Prostate gland (tissue), 2 donors: ENCODE measurements at places on chromosomes 1 and 21. TPM values are rescaled to one million over a fixed set of nuclear protein-coding genes. Genes with fewer than 3 reads are reported as not detected.

The CYP4B1 gene
- total RNA-seq: 73.3 TPM

The ZNF683 gene
- not detected for total RNA-seq

The NAXE gene
- total RNA-seq: 118 TPM

The TNFRSF4 gene
- total RNA-seq: 3.0 TPM

The OR2T35 gene
- not detected for total RNA-seq

The ATP1A2 gene
- total RNA-seq: 69.0 TPM

- no peaks in the 10 kb centered on the region for H3K36me3 ChIP-seq
- H3K27me3 ChIP-seq: no peaks in the 10 kb centered on the region
- no peak overlapping the region for H3K4me3 ChIP-seq
- no peak for DNase-seq
- H3K27ac ChIP-seq: no peak overlapping the region
Observed at GRCh38 chr1:177255411-177255810, 84.7 kb downstream of the BRINP2 start.

DNA sequence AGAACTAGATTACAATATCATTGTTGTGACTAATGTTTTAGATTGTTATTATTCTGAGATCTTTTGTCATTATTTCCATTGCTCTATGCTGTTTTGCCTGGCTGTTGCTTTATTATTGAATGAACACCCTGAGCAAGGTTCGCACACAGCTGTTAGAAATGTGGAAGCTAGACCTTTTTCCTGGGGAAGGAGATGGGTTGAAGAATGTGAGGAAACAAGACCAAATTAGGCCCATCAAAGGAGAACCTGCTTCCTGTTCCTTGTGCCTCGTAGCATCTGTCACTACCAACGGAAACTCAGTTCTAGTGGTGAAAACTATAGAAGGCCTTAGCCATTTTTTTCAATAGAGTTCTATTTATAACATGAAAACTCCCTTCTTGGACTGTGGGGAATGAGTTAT lies 68.7 kb downstream of the RGL1 start:
- no peak overlapping the region for H3K27ac ChIP-seq
- H3K27me3 ChIP-seq: no peaks in the 10 kb centered on the region
- no peaks in the 10 kb centered on the region for H3K36me3 ChIP-seq
- H3K4me1 ChIP-seq: peaks cover 12% of the 10 kb centered on the region
- no peak overlapping the region for H3K4me3 ChIP-seq

- H3K27ac ChIP-seq: no peak overlapping the region
- DNase-seq: no peak
- no peaks in the 10 kb centered on the region for H3K36me3 ChIP-seq
- no peaks in the 10 kb centered on the region for H3K27me3 ChIP-seq
Observed at GRCh38 chr1:160520999-160521398, 2.1 kb downstream of the SLAMF6 start.

- H3K27ac ChIP-seq: no peak overlapping the region
- H3K36me3 ChIP-seq: no peaks in the 10 kb centered on the region
- H3K4me1 ChIP-seq: peaks cover 14% of the 10 kb centered on the region
- no peak overlapping the region for H3K4me3 ChIP-seq
Observed at GRCh38 chr1:173431304-173432045, 45.7 kb upstream of the PRDX6 start.

GRCh38 chr1:207081088-207081487 lies 7.6 kb upstream of the C4BPB start:
- H3K27me3 ChIP-seq: no peaks in the 10 kb centered on the region
- H3K4me1 ChIP-seq: no peaks in the 10 kb centered on the region
- H3K36me3 ChIP-seq: no peaks in the 10 kb centered on the region
- H3K27ac ChIP-seq: no peak overlapping the region
- no peak for DNase-seq
- H3K4me3 ChIP-seq: no peak overlapping the region

- no peaks in the 10 kb centered on the region for H3K4me1 ChIP-seq
- no peak overlapping the region for H3K4me3 ChIP-seq
- no peaks in the 10 kb centered on the region for H3K36me3 ChIP-seq
- no peak overlapping the region for H3K27ac ChIP-seq
- no peak for DNase-seq
Observed at GRCh38 chr1:223183268-223183862, 40.3 kb upstream of the TLR5 start.

DNA sequence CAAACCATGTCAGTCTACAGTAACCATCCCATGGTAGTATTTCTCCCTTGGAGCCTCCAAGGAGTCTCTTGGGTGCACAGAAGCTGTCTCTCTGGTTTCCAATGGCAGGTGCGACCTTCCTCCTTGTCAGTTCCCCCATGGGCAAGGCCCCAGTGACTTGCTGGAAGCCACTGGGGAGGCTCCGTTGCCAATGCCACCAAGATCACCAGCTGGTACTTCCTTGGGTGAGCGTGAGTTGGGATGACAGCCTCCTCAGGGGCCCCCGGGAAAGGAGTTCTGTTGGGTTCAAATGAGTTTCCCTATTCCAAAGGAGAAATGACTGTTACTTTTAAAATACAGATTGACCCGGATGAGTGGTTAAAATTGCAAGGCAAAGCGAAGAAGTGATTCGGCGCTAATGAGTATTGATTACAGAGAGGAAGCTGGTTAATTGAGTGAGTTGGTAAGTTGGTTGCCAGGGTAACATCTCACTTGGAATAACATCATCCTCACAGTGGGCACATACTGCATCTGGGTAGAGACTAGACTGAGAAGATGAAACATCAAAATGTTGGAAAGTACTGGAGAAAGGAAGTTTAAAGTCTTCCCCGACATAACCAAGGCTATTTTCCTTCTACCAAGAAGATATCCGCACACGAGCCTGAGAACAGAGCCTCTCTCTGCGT lies 53.0 kb upstream of the LAPTM5 start:
- H3K36me3 ChIP-seq: no peaks in the 10 kb centered on the region
- H3K27me3 ChIP-seq: no peaks in the 10 kb centered on the region
- DNase-seq: no peak
- H3K4me3 ChIP-seq: no peak overlapping the region

GRCh38 chr1:2247760-2248126 lies 19.6 kb downstream of the SKI start:
- no peaks in the 10 kb centered on the region for H3K27me3 ChIP-seq
- DNase-seq: peak; percentile 53
- H3K27ac ChIP-seq: peak overlapping the region; percentile 82

DNA sequence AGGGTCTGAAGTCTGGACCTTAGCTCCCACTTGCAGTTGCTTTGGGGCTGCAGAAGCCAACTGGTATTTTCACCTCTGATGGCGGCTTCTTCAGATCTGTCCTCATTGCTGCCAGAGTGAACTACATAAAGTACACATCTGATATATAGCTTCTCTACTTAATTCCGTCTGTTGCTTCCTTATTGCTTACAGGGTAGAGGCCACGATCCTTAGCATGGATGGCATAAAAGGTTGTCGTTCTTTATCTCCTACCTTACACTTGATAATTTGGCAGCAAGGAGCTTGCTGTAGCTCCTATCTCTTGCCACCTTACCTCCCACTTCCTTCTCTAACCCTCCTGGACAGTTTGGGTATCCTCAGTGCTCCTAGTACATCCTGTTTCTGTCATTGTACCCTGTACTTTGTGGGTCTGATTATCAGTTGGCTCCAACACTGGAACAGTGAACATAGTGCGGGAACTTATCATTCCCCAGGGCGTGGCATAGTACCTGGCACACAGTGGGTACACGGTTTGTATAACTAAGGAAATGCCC lies 30.9 kb upstream of the NBL1 start:
- no peaks in the 10 kb centered on the region for H3K27me3 ChIP-seq
- DNase-seq: no peak
- no peaks in the 10 kb centered on the region for H3K36me3 ChIP-seq
- peak overlapping the region; percentile 28 for H3K27ac ChIP-seq
- peaks cover 43% of the 10 kb centered on the region for H3K4me1 ChIP-seq
- no peak overlapping the region for H3K4me3 ChIP-seq

- no peak overlapping the region for H3K27ac ChIP-seq
- no peaks in the 10 kb centered on the region for H3K27me3 ChIP-seq
- DNase-seq: no peak
- no peaks in the 10 kb centered on the region for H3K36me3 ChIP-seq
- H3K4me1 ChIP-seq: no peaks in the 10 kb centered on the region
- no peak overlapping the region for H3K4me3 ChIP-seq
Observed at GRCh38 chr1:67059346-67059745, 5.4 kb upstream of the SLC35D1 start.

GRCh38 chr1:41454406-41454805 lies 30.1 kb downstream of the EDN2 start:
- no peak for DNase-seq
- no peak overlapping the region for H3K4me3 ChIP-seq
- no peaks in the 10 kb centered on the region for H3K36me3 ChIP-seq
- H3K4me1 ChIP-seq: peaks cover 4% of the 10 kb centered on the region

GRCh38 chr1:30809514-30810263 lies 52.1 kb upstream of the LAPTM5 start:
- H3K27ac ChIP-seq: peak overlapping the region; percentile 21
- H3K4me1 ChIP-seq: no peaks in the 10 kb centered on the region
- DNase-seq: no peak
- H3K4me3 ChIP-seq: no peak overlapping the region
- H3K27me3 ChIP-seq: no peaks in the 10 kb centered on the region

GRCh38 chr1:218249338-218250140 lies 35.6 kb upstream of the RRP15 start:
- DNase-seq: no peak
- H3K4me1 ChIP-seq: no peaks in the 10 kb centered on the region
- H3K36me3 ChIP-seq: no peaks in the 10 kb centered on the region

DNA sequence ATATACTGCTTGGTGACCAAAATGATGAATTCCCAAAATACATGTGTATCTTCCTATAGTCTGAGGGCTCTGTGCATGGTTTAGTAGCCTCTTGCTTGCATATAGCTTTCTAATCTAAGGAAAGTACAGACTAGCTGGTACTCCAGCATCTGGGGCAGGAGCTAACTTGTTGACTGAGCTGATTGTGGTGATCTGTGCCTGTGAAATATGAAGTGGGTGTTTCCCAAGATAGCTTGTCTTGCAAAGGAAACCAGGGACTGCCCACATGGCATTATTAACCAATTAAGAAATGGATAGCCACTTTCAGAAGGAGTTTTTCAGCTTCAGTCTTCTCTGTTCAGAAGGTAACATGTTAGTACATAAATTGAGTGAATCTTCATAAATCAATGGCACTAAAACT lies 219.8 kb downstream of the NEGR1 start:
- DNase-seq: no peak
- H3K4me3 ChIP-seq: no peak overlapping the region
- H3K27me3 ChIP-seq: no peaks in the 10 kb centered on the region

DNA sequence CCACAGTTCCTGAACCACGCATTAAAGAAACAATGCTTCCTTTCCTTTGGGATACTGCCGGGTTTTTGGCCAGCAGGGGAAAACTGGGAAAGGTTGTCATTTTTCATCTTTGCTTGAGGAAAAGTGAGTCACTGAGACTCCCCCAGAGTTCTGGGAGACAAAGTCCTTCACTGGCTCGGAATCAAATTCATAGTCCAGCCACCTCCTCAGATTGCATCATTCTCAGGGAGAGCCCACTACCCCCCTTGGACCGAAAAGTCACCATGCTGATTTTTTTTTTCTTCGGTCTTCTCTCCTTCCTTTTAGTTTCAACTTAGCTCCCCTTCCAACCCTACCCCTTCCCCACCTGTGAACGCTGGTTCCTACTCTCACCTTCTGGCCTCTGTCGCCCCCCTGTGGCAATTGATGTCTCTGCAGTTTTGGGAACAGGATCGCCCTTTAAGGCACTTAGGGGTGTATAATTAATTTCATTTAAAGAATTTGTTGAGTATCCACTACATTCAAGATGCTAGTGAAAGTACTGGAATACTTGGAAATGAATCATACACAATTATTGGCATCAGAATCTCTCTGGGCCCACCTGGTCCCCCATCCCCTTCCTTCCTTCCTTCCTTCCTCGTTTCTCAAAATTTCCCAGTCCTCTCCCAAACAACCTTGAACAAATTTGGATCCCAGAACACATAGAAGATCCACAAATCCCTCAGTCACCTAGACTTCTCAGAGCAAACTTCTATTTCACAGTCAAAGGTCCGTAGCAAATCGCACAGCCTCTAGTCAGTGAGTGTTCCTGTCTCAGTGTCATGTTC lies 6.9 kb downstream of the ACKR1 start:
- H3K27me3 ChIP-seq: peaks cover 4% of the 10 kb centered on the region
- no peak overlapping the region for H3K4me3 ChIP-seq
- H3K4me1 ChIP-seq: no peaks in the 10 kb centered on the region
- H3K36me3 ChIP-seq: no peaks in the 10 kb centered on the region
- DNase-seq: peak; percentile 22

GRCh38 chr1:14302025-14302424 lies 296.5 kb upstream of the KAZN start:
- H3K36me3 ChIP-seq: no peaks in the 10 kb centered on the region
- no peak for DNase-seq
- no peaks in the 10 kb centered on the region for H3K27me3 ChIP-seq
- no peaks in the 10 kb centered on the region for H3K4me1 ChIP-seq
- H3K4me3 ChIP-seq: no peak overlapping the region
- H3K27ac ChIP-seq: no peak overlapping the region

- H3K4me3 ChIP-seq: no peak overlapping the region
- H3K36me3 ChIP-seq: no peaks in the 10 kb centered on the region
- no peaks in the 10 kb centered on the region for H3K4me1 ChIP-seq
- no peaks in the 10 kb centered on the region for H3K27me3 ChIP-seq
- no peak for DNase-seq
- H3K27ac ChIP-seq: no peak overlapping the region
Observed at GRCh38 chr1:23930861-23931490, 17.8 kb upstream of the CNR2 start.

GRCh38 chr1:110012100-110012780 lies 22.2 kb upstream of the STRIP1 start:
- H3K4me1 ChIP-seq: peaks cover 4% of the 10 kb centered on the region
- H3K4me3 ChIP-seq: no peak overlapping the region
- no peaks in the 10 kb centered on the region for H3K27me3 ChIP-seq
- no peak for DNase-seq

DNA sequence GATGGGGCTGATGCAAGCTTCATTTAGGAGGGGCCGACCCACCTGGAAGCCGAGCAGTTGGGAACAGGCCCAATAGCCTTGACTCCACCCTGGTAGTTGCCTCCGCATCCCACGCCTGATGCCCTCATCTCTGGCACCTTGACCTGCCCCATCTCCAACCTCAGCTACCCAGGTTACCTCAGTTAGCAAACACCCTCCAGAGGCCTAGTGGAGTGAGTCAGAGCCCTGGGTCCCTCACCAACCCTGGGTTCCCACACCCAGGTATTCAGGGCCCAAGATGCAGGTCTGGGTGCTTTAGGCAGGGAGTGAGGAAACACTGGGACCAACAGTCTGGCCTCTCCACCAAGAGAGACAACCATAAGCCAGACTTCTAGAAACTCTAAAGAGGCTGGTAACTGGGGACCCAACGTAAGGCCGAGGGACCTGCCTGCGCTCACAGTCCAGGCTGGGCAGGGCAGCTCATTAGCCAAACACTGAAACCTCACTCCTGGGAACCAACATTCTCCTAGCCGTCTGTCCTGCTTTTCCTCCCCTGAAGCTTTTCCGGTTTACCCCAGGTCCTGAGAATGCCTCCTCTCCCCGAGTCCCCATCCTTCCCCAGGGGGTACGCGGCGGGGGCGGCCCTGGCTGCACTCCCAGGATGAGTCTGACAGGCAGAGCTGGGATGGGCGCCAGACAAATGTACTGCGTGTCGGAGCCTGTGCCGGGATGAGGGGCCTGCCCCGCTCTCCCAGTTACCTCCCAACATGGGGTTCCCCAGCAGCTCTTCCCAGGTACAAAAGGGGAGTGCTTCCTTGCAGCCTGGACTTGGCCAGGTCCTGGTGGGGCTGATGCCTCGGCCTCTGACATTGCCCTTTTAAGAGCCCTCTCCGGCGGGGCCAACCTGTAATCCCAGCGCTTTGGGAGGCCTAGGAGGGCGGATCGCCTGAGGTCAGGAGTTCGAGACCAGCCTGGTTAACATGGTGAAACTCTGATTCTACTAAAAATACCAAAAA lies 8.9 kb upstream of the CELSR2 start:
- DNase-seq: peak; percentile 71
- H3K27ac ChIP-seq: peak overlapping the region; percentile 49
- peaks cover 5% of the 10 kb centered on the region for H3K36me3 ChIP-seq
- no peak overlapping the region for H3K4me3 ChIP-seq

GRCh38 chr1:70038025-70038424 lies 167.4 kb downstream of the LRRC40 start:
- DNase-seq: no peak
- no peaks in the 10 kb centered on the region for H3K4me1 ChIP-seq
- no peaks in the 10 kb centered on the region for H3K27me3 ChIP-seq
- no peaks in the 10 kb centered on the region for H3K36me3 ChIP-seq
